ENCODE measurements at places on chromosomes 7 and 10. TPM values are rescaled to one million over a fixed set of nuclear protein-coding genes. Genes with fewer than 3 reads are reported as not detected.

DNA sequence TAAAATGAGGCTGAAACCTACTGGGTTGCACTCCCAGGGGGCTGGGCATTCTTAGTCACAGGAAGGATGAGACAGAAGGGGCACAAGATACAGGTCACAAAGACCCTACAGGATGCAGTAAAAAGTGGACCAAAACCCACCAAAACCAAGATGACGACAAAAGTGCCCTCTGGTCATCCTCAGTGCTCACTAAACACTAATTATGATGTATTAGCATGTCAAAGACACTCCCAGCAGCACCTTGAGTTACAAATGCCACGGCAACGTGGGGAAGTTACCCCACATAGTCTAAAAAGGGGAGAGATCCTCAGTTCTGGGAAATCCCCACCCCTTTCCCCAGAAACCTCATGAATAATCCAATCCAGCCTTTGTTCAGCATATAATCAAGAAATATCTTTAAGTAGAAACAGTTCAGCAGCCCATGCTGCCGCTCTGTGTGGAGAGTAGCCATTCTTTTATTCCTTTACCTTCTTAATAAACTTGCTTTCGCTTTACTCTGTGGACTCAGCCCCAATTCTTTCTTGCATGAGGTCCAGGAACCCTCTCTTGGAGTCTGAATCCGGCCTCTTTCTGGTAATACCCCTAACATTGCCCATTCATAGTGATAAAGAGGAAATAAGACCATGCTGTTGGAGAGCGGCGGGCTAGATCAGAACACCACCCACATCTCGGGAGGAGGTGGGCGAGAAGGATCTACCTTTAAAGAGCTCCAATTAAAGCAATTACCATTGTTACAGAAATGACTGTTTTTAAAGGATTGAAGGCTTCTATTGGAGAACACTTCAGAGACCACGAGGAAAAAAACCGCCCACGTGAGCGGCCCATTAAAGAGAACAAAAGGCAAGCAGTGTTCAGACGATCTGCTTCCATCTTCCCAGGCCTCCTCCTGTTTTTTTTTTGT lies 170.9 kb downstream of the USP6NL start:
- no peaks in the 10 kb centered on the region for H3K27me3 ChIP-seq
- no peak overlapping the region for H3K27ac ChIP-seq
- no peak for DNase-seq

DNA sequence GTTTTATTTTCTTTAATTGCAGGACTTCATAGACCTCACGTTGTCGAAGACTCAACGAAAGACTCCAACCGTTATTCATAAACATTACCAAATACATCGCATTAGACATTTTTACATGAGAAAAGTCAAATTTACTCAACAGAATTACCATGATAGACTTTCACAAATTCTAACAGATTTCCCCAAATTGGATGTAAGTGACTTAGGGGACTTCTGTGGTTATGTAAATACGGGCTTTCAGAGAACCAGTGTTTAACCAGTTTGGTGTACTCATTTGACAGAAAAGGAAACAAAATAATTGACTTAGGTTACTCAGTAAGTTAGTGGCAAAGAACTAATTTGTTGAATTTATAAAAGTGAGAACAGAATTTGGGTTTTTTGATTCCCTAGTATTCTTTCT lies 4.2 kb downstream of the GTPBP4 start:
- H3K27me3 ChIP-seq = no peaks in the 10 kb centered on the region
- H3K4me3 ChIP-seq = no peak overlapping the region
- H3K36me3 ChIP-seq = peaks cover 58% of the 10 kb centered on the region
- DNase-seq = no peak

Gene PPP1R3A
- total RNA-seq = not detected

Gene ADRA2A
- not detected for total RNA-seq

Measured in naive thymus-derived CD4-positive, alpha-beta T cell (primary cell).